Aorta (tissue), 5 donors: ENCODE measurements at places on chromosomes 2 and 18. TPM values are rescaled to one million over a fixed set of nuclear protein-coding genes. Genes with fewer than 3 reads are reported as not detected.

The INPP5D gene
- 21.1 TPM for total RNA-seq

The TIGD1 gene
- total RNA-seq, result 2.3 TPM

The C2orf92 gene
- 10.3 TPM for total RNA-seq

DNA sequence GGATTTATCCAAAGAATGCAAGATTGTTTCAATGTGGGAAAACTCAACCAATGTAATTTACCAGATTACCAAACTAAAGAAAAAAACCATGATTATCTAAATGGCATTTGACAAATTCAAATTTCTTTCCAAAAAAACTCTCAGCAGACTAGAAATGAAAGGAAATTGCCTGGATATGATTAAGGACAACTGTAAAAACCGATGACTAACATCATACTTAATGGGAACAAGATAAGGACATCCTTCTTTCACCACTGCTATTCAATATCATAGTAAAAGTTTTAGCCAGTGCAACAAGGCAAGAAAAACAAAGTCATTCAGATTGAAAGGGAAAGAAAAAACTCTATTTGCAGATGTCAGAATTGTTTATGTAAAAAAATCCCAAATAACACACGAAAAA, 4.4 kb upstream of the CCDC150 start:
- H3K27ac ChIP-seq, result no peak overlapping the region
- no peak overlapping the region for H3K4me3 ChIP-seq
- DNase-seq, result no peak

DNA sequence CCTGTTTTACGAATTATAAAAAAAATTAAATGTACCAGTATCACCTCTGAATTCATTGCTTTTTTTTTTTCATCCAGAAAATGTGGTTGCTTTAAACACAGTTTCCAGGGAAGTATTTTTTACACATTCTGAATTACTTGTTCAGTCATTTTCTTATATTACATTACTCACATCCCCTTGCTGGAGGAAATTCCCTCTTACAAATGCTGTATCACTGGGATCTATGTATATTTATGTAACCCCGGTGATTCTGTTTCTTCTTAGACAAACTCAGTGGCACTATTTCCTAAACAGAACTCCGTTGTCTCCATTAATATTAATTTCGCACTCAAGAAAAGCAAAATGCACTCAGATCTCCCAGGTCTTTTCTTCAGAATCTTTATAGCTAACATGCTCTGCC, 1078.5 kb upstream of the ZEB2 start:
- no peaks in the 10 kb centered on the region for H3K27me3 ChIP-seq
- no peak overlapping the region for H3K27ac ChIP-seq
- no peak overlapping the region for H3K4me3 ChIP-seq
- H3K4me1 ChIP-seq, result peaks cover 2% of the 10 kb centered on the region

DNA sequence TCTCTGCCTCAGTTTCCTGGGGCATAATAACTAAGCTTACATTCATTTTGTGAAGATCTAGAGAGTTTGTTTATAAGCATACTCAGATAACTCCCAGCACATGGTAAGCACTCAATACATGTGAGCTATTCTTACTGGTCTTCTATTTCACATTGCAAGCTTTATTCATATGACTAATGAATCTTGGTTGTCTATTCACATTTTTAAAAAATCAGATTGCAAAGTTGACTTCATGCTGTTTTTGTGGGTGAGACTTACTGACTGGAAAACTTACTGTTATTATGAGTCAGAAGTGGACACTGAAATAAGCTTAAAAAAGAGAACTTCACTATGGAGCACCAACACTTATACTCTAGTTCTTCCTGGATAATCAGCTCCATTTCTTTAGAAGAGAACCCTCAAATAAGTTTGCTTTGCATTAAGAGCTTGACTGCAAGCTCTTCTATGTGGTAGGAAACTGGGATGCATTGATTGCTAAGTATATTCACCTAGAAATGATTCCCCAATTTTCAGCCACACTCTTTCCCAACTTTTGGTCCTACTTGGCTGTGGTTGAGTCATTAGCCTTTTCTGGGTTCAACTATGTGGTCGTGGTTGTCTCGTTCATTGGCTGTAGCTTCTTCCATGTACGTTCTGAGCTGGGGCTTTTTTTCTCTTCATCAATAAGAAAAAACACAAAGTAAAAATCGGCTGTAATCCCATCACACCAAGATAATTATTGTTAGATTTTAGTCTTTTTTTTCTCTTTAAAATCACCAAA, 29.5 kb upstream of the RBMS1 start:
- peaks cover 2% of the 10 kb centered on the region for H3K4me1 ChIP-seq
- no peak overlapping the region for H3K27ac ChIP-seq
- no peaks in the 10 kb centered on the region for H3K27me3 ChIP-seq
- no peak for DNase-seq
- H3K4me3 ChIP-seq, result no peak overlapping the region
- no peaks in the 10 kb centered on the region for H3K36me3 ChIP-seq

- H3K4me1 ChIP-seq, result no peaks in the 10 kb centered on the region
- H3K27me3 ChIP-seq, result no peaks in the 10 kb centered on the region
- no peaks in the 10 kb centered on the region for H3K36me3 ChIP-seq
- no peak overlapping the region for H3K4me3 ChIP-seq
- no peak for DNase-seq
These were observed 17.9 kb upstream of the ANKRD44 start for GRCh38 chr2:197328461-197328860.

- H3K36me3 ChIP-seq, result no peaks in the 10 kb centered on the region
- no peak overlapping the region for H3K27ac ChIP-seq
These were observed 16.0 kb upstream of the CHRNA1 start for GRCh38 chr2:174780191-174780840.

DNA sequence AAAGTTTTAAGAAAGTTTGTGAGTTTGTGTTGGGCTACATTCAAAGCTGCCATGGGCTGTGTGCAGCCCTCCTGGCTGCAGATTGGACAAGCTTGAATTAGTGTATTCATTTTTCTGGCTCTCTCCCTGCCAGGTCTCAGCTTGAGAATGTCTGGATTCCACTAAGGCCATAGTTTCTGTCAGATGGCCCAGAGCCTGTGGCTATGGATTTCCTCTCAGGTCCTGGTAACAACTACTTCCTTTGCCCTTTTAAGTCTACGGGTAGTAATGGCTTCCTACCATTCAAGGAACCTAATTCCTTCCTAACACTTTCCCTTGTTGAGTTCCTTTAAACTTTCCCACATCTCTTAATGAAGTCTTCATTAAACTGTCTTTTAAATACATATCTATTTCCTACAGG, 24.3 kb upstream of the PSMD14 start:
- no peak overlapping the region for H3K4me3 ChIP-seq
- H3K27me3 ChIP-seq, result no peaks in the 10 kb centered on the region
- no peak overlapping the region for H3K27ac ChIP-seq
- no peaks in the 10 kb centered on the region for H3K4me1 ChIP-seq

DNA sequence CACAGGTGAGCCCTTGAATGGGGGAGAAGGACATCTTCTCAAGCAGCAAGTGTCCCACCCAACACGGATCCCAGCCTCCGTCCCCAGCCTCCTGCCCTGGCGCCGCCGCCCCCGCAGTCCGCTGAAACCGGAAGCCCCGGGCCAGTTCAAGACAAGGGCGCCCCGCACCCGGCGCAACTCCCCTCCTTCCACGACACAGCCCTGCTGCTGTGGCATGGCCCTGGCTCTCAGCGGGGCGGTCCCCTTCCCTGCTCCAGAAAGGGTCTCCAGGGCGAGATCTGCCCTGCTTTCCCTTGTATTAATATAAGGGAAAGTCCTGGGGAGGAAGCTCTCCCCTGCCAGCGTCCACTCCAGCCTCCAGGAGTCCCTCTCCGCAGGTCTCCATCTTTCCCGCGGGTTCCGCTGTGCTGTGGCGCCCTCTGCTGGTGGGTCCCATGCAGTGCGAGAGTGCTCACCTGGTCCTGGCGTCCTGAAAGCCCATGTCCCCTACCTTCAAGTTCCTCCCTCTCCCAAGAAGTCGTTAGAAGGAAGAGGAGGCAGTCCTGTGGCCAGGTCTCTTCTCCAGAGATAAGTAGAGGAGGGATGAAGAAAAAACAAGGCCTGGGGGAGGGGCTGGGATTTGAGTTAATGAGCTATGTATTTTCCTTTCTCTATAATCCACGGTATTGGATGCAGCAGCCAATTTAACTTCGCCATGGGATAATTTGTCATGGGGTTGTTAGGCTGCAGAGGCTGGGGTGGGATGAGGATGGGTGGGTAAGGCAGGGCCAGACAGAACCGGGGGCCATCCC, 176.0 kb downstream of the SMAD2 start:
- no peaks in the 10 kb centered on the region for H3K4me1 ChIP-seq
- H3K27me3 ChIP-seq, result no peaks in the 10 kb centered on the region
- H3K4me3 ChIP-seq, result no peak overlapping the region
- no peak overlapping the region for H3K27ac ChIP-seq
- no peaks in the 10 kb centered on the region for H3K36me3 ChIP-seq

DNA sequence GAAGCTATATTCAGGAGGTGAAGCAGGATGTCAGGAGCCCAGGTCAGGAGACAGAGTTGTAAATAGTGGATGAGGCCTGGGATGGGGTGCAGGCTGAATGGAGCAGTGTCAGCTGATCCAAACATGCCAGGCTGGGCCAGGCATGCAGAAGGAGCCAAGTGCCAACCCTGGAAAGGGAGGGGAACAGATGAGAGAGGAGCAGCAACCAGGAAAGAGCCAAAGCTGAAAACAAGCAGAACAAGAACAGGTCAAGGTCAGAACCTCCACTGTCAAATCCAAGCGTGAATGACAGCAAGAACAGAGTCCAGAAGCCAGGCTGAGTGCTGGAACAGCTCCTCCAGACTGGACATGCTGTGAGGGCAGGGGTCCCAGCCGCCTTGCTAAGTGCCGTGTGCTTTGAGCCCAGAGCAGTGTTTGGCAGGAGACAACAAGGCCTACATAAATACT, 49.2 kb upstream of the PPP1CB start:
- no peak overlapping the region for H3K27ac ChIP-seq
- no peaks in the 10 kb centered on the region for H3K36me3 ChIP-seq
- H3K4me1 ChIP-seq, result no peaks in the 10 kb centered on the region

DNA sequence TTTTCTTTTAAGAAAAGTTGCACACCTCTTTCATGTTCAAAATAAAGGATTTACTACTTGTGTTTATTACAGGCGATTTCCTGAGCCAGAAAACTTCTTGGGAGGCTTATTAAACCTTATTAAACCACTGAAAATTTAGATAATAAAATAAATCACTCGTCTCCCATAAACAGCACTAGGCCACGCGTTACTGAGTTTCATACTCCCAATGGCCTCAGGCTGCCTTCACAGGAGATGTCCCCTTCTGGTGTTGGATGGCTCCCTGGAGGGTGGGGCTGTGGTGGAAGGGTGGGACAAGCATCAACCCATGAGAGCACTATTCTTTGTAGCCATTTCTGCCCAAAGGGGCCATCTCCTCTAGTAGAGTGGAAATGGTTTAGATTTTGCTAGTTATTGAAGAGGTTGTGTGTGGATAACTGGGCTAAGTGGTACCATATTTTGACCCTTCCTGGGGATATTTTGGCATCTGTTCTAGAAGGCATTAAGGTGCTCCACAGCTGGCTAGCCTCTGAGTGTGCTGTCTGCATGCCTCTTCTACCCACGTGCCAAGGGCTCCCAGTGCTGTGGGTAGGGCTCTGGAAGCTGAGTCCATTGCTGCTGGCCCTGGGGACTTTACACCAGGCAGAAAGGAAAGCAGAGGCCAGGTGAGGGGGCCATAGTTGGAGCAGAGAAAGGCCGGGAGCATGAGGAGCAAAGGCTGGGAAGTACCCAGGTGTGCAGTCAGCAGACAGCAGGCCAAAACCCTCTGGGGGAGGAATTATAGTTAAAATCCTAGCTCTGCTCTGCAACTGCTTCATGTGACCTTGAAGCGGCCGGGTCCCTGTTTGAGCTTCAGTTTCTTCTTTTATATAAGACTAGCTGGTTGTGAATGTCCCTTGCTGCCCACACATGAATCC, 121.7 kb upstream of the SMAD2 start:
- peaks cover 3% of the 10 kb centered on the region for H3K4me1 ChIP-seq
- H3K36me3 ChIP-seq, result no peaks in the 10 kb centered on the region
- DNase-seq, result peak; percentile 20
- H3K27me3 ChIP-seq, result no peaks in the 10 kb centered on the region
- no peak overlapping the region for H3K4me3 ChIP-seq

DNA sequence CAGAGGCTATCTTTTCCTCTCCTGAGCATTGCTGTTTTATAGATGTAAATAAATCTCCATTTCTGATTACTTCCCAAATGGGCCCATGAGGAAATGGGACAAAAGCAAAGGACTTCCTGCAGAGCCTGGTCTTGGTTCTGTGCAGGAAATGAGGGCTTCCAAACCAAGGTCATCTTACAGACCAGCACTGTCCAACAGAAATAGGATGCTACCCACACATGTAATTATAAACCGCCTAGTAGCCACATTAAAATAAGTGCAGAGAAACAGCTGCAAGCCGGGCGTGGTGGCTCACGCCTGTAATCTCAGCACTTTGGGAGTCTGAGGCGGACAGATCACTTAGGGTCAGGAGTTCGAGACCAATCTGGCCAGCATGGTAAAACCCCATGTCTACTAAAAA, 6.2 kb downstream of the TTL start:
- DNase-seq, result no peak
- H3K27ac ChIP-seq, result no peak overlapping the region
- H3K4me3 ChIP-seq, result no peak overlapping the region
- no peaks in the 10 kb centered on the region for H3K4me1 ChIP-seq

DNA sequence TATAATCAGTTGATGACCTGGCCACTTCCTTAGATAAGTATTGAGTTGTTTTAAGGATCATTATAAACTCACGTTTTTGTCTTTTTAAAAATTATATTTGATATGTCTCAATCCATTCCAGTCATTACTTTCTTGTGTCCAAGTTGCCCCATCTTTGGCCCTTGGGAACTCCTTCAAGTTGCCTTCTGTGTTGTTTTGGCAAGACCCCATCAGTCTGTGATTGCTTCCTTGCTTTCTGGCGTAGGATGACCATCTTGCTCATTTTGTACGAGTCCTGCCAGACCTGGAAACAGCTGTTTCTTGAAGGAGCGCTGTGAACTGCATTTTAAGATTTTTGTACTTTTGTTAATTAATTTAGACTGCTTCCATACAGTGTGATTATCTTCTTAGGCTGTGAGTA, 68.9 kb upstream of the ITM2C start:
- peaks cover 2% of the 10 kb centered on the region for H3K36me3 ChIP-seq
- DNase-seq, result no peak
- peaks cover 6% of the 10 kb centered on the region for H3K4me1 ChIP-seq
- no peak overlapping the region for H3K4me3 ChIP-seq
